ENCODE measurements at places on chromosomes 1 and 21. TPM values are rescaled to one million over a fixed set of nuclear protein-coding genes. Genes with fewer than 3 reads are reported as not detected.

Gene PM20D1
- not detected for total RNA-seq

Gene KIAA0040
- total RNA-seq = 39.3 TPM

Gene NMNAT2
- total RNA-seq = 0.39 TPM

Gene RAB7B
- 28.8 TPM for total RNA-seq

Gene KIF17
- total RNA-seq = 0.94 TPM

Gene TFF1
- not detected for total RNA-seq

Gene LPAR3
- 40.6 TPM for total RNA-seq

Gene TUFT1
- 16.4 TPM for total RNA-seq

Gene FTCD
- not detected for total RNA-seq

Gene CROCC
- total RNA-seq = 12.5 TPM

Gene LRRC53
- total RNA-seq = not detected

Gene DENND2D
- 22.7 TPM for total RNA-seq

All from hair follicular keratinocyte (primary cell).